Neural crest cell (in vitro differentiated cells): ENCODE measurements at places on chromosomes 2 and 18.

- DNase-seq, result no peak
These were observed 61.3 kb downstream of the PKP4 start for GRCh38 chr2:158518084-158518483.

DNA sequence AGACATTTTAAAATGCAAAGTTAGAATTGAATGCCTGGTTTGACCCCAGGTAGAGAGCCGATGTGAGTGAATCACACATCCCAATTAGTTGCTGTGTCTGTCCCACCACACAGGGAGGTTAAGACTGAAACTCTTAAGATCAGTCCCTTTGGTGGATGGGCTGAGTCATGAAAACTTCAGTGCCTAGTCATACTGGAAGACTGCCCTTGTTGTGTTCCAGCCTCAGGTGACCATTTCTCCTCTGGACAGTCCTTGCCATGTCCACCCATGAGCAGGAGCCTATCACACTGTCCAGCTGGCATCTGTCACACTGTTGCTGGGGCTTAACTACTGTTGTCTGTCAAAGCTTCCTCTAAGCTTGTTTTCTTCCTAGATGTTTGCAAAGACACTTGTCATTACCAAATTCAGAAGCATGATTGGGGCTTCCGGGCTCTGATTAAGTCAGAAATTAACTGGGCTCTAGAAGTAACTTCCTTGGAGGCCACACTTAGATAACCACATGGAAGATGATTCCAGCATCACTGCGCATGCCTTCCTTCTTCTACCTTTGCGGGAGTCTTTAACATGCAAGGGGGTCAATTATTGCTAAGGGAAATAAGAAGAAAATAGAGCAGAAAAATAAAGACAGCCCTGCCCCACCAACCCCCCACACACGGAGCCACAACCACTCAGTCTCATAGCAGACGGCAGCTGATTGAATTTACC is 21.3 kb downstream of the CYRIA start:
- no peak for DNase-seq

DNA sequence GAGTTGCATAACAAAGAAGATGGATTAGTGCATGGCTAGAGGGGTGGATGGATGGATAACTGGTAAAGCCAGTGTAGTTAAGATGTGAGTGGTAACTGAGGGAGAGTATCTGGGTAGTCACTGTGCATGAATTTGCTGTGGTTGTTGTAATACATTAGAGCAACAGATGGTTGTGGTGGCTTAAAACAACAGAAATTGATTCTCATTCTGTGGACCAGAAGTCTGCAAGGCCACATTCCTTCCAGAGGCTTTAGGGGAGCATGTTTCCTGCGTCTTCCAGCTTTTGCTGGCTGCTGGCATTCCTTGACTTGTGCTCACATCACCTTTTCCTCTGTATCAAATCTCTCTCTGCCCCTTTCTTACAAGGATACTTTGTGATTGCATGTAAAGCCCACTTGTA is 155.4 kb downstream of the ASB1 start:
- DNase-seq, result no peak

DNA sequence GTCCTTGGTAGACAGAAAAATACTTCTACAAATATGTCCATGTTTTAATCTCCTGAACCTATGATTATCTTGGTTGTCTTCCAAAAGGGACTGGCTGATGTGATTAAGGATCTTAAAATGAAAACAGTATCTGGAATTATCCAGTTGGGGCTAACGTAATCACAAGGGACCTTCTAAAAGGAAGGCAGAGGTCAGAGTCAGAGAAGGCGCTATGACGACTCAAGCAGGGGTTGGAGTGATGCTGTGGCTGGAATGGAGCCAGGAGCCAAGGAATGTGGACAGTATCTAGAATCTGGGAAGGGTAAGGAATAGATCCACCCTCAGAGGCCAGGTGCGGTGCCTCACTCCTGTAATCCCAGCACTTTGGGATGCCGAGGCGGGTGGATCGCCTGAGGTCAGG is 4.2 kb upstream of the USP14 start:
- DNase-seq, result no peak

GRCh38 chr2:129894616-129895015 is 84.8 kb upstream of the RAB6C start:
- no peak for DNase-seq

- no peak for DNase-seq
These were observed 31.9 kb upstream of the ITGA6 start for GRCh38 chr2:172395503-172395902.

DNA sequence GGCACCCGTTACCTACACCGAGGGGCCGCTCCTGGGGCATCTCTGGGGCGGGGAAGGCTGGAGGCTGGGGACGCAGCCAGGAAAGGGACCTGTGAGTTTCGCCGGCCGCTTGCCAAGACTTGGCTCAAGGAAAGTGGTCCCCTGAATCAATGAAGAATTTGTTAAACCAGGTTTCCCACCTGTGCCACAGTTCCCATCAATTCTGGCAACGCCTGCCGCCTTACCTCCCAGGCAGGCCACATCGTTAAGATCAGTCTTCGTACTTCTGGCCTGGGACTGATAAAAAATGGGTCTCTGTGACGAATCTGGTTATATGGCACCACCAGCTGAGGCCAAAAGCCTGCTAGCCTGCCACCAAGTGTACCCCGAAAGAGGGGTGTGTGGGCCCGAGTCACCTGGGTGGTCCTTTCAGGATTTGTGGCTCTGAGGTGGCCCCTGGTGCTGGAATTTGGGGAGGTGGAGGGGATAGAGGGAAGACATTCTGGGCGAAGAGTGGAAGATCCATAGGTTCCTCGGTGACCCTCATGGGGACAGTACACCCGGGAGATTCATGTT is 789 bp upstream of the TGFA start:
- no peak for DNase-seq

DNA sequence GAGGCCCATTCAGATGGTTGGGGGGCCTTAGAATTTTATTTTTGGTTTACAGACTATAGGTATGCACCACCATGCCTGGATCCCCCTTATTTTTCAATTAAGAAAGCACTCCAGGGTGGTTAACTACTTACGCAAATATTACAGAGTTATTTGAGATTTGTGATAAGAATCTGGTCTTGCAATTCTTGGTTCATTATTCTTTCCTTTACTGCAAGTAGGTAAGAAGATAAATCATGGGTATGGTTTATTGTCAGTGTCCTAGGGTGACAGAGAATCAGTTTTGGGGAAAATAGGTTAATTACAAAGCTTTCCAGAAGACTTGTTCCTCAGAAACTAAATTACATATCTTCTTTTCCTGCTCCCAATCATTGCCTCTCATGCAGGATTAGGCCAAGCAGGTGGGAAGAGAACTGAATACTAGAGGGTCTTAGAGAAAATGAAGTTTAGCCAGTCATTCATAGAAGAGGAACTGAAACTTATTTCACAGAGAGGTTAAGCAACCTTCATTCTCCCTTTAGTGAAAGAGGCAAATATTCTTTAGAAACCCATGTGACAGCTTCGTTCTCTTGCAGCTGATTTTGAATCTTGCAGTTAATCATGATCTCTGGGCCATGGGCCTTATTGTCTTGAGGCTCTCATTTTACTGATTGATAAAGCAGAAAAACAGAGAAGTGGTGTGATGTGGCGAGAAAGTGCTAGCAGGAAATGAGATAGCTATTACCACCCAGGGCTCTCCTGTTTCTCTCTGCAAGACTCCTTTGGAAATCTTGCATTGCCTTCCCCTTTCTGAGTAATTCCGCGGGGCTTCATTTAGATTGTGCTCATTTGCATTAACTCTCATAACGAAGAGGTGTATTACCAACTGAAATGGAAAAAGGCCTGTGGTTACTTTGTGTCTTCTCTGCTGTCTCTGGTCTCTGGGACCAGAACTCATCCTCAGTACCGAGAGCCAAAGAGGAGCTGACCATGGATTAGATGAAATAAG is 44.8 kb upstream of the ARHGAP25 start:
- no peak for DNase-seq

- DNase-seq, result no peak
These were observed 658.0 kb upstream of the CDH2 start for GRCh38 chr18:28834889-28835288.

GRCh38 chr18:68509902-68510301 is 205.0 kb downstream of the TMX3 start:
- no peak for DNase-seq

- no peak for DNase-seq
These were observed 11.2 kb upstream of the SH3RF3 start for GRCh38 chr2:109117780-109118179.

DNA sequence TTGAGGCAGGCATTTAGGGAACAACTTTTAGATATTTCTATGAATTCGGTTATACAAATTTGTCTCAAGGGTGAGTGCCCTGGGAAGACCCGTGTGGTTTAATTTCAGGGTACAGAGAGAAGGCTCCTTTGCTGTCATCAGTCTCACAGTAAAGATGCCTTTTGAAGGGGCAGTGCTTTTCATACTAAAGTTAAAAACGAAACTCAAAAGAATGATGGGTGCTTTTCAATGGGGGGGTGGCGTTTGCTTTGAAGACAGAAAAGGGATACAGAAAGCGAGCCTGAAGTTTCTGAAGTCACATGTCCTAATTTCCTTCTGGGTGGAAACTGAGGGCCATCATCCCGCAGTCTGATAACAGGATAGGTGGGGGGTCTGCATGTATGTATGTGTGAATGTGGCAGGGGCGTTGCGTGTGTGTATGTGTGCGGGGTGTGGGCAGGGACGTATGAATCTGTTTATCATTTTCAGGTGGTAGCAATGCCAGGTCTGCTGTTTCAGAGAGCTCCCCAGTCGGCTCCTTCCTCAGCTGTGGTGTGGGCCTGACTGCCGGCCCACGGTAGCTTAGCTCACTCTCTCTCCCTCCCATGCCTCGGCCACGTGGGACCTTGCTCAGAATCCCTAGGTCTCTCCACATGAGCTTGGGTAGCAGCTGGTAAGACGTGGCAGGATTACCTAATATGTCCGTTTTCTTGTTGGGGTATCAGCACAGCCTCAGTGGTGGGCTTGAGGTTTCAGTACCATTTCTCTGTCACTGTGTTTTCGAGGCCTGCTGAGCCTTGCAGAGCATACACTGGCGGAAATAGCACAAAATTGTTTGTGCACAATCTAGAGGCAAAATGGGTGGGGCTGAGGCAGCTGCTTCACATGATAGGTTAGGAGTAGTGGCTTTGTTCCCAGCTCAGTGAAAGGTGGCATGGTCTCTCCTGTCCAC is 32.7 kb downstream of the ARHGAP25 start:
- no peak for DNase-seq

DNA sequence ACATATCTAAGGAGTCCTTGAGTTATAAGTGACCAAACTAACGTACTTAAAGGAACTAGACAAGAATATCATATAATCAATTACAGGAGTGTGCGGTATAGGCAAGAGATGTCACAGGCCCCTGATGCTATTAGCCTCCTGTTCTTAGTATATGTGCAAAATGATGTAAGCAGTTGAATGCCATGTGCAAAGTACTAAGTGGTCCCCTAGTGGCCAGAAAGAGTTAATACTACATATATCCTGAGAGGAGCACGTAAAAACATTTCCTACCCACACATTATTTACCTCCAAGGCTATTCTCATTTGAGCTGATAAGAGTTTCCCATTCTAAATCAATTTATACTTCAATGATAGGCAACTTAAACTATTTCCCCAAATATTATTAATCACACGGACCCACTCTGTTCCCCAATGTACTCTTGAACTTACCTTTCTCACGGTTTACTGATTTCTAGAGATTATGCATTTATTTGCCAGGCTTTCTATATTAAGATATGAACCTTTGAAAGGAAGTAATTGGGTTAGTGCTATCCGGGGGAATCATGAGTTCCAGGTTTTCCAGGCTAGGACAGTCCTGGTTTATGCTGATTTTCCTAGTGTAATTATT is 158.0 kb upstream of the KLHL14 start:
- DNase-seq, result no peak

GRCh38 chr18:31814132-31814531 is 53.5 kb upstream of the SLC25A52 start:
- no peak for DNase-seq

DNA sequence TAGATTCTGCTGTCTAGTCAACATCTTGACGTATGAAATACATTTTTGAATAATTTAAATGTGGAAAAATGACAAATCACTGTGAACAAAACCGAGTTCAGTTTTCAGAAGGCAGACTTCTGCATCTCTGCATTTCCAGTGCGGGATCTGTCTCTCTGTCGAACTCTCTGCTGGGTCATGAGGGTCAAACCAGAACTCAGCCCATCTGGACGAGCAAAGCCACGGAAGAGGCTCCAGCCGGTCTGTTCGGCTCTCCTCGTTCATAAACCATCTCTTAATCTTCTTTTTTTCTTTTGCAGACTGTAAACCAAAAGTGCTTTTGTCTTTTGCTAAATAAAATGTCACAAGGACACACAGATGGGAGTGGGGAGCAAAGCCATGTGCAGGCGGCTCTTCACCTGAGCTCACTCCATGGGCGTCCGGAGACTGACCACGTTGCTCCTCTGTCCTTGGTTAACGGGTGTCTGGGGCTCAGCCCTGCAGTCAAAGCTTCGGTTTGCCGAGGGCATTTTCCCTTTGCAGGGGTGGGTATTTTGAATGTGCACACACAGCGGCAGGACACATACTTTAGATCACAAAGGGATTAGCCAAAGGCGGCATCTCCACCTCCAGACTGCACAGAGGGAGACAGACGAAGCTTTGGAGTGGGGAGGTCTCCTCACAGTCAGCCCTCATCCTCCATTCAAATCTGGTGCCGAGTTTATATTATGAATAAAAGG is 737.9 kb upstream of the SALL3 start:
- no peak for DNase-seq

- DNase-seq, result no peak
These were observed 68.8 kb upstream of the ZNF397 start for GRCh38 chr18:35172009-35172408.

GRCh38 chr2:218895326-218895725 is 14.7 kb downstream of the WNT10A start:
- no peak for DNase-seq

DNA sequence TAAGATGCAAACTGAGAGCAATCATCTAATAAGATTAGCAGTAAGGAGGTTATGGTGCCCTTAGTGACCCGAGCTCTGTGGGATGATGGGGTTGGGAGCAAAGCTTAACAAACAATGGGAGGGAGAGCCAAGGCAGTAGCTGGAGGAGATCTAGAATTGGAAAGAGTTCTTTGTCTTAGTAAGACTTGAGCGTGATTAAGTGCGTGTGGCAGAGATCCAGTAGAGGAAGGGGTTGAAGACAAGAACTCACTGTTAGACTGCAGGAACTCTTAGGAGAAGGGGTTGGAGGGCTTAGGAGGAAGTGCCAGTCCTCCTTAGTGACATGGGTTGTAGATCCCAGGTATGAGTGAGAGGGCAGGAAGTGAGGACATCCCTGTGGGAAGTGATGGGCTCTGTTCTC is 184.7 kb downstream of the GFPT1 start:
- no peak for DNase-seq

GRCh38 chr2:70784320-70784719 is 6.1 kb downstream of the FIGLA start:
- DNase-seq, result no peak

GRCh38 chr2:235262750-235263149 is 231.1 kb upstream of the AGAP1 start:
- DNase-seq, result no peak

GRCh38 chr2:188983427-188984064 is 9.4 kb downstream of the COL3A1 start:
- DNase-seq, result no peak

DNA sequence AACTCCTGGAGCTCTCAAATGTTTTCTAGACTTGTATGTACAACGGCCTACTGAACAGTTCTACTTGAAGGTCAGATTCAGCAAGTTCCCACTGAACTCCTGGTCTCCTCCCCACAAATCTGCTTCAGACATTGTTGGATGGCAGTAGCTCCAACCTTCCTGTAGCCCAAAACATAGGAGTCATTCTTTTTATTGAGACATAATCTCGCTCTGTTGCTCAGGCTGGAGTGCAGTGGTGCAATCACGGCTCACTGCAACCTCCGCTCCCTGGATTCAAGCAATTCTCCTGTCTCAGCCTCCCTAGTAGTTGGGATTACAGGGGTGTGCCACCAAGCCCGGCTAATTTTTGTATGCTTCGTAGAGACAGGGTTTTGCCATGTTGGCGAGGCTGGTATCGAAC is 47.3 kb downstream of the QPCT start:
- DNase-seq, result no peak
